BE2C (cell line): ENCODE measurements at places on chromosomes 12 and 14.

- DNase-seq: no peak
These were observed 10.5 kb downstream of the KRT2 start for GRCh38 chr12:52641468-52641867.

GRCh38 chr14:103562179-103562428 is 353 bp downstream of the BAG5 start:
- no peak for DNase-seq

GRCh38 chr12:50112456-50113218 is 601 bp downstream of the COX14 start:
- no peak for DNase-seq

- DNase-seq: no peak
These were observed 119.3 kb downstream of the BEGAIN start for GRCh38 chr14:100467939-100468338.

- DNase-seq: no peak
These were observed 19.5 kb downstream of the SERPINA3 start for GRCh38 chr14:94631536-94632304.

GRCh38 chr14:68939893-68940613 is 39.0 kb downstream of the ACTN1 start:
- peak; percentile 87 for DNase-seq

DNA sequence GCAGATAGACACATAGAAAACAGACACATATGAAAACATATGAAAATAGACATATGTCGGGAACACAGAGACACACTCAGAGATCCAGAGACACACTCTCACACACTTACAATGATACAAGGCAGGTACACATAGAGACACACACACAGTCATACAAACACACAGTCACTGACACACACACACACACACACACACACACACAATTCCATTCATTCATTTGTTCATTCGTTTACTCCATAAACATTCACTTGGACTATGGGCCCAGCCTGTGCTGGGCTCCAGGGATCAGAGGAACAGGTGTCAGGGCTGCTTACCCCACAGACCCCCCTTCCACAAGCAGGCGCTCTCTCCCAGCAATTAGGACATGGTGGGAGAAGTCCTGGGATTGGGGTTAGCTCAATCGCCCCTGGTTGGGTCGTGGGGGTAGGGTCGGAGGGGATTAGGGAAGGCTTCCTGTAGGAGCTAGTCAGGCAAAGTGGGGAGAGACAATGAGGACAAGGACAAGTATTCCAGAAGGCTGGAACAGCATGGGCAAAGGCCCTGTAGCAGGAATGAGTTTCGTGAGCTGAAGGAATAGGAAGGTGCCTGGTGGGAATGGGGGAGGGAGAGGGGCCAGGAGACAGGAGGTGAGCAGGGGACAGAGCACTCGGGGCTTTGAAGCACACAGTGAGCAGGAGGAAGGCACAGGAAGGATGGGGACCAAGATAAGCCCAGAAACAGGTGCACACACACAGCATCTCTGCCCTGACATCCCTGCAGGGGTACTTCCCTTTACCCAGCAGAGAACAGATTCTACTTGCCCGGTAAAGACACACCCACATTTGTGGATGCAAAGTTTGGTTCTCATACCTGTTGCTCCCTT is 6.5 kb downstream of the RASAL1 start:
- DNase-seq: no peak

- DNase-seq: no peak
These were observed 111.9 kb downstream of the NTS start for GRCh38 chr12:85985996-85986395.

GRCh38 chr14:103500148-103500990 is 22.3 kb downstream of the CKB start:
- DNase-seq: peak; percentile 92

DNA sequence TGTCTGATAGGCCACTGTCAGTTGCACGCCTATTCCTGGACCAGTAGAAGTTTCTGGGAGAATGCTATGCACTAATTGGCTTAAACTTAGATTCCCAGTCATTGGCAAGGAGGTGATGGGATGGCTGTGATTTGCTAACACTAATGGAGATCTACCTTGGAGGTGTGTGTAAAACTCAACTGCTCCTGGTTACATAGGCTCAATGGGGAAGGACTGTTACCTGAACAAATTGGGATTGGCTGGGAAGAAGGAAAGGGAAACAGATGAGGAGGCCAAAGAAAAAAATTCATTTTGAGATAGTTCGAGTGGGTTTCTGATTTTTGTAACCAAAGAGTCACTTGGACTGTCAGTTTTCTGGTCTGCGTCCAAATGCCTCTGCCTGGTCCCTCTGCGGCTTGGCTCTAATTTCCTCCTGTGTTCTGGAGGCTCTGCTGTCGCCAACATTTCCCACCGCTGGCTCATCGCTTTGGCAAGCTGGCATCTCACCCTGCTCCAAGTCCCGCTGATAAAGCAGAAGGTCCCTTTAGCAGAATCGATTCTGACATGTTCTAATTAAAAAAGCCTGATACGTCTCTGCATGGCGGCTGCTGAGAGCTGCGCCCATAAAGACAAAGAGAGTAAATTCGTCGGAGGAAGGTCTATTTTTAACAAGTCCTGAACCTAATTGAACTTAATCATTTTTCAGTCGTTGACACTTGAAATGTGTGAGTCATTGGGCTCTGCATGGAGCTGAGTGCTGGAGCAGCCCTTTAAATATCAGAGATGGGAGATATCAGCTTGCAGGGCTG is 2.0 kb upstream of the CCDC63 start:
- DNase-seq: peak; percentile 35

DNA sequence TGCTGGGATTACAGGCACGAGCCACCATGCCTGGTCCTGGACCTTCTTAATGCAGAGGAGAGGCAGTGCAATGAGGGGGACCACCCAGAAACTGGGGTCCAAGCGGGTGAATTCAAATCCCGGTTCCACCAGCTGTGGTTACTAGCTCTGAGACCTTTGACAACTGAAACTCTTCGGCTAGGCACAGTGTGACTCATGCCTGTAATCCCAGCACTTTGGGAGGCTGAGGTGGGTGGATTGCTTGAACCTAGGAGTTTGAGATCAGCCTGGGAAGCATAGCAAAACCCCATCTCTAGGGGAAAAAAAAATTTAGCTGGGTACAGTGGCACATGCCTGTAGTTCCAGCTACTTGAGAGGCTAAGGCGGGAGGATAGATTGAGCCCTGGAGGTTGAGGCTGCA is 5.0 kb upstream of the CD4 start:
- DNase-seq: no peak

DNA sequence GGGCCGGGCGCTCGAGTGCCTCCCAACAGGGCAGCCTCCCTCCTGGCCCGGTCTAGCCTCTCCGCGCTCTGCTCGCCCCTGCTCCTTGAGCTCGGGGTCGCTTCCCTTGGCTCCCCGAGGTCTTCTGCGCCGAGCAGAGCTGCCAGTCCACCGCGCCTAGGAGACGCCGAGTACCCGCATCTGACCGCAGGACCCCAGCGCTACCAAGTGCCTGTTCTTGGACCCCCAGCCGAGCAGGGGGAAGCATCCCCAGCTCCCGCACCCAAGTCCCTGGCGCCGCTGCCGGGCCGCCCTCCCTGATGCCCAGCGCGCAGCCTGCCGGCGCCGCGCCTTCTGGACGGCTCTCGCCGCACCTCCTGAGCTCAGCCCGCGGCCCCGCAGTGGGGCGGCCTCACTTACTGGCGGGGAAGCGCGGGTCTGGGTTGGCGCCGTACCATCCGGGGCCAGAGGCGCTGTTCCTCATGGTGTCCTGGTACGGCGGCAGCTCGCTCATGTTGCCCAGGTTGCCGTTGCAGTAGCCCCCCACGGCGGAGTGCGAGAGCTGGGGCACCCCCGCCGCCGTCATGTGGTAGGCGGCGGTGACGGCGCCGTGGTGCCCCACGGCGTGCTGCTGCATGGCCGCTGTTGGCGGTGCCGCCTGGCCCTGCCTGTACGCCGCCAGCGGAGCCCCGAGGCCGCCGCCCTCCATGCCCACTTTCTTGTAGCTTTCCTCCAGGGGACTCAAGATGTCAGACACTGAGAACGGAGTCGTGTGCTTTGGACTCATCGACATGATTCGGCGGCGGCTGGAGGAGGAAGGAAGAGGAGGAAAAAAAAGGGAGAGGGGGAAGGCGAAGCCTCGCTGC is 1.2 kb downstream of the NKX2-1 start:
- DNase-seq: no peak

- DNase-seq: no peak
These were observed 15.6 kb downstream of the PEX5 start for GRCh38 chr12:7205091-7205490.

DNA sequence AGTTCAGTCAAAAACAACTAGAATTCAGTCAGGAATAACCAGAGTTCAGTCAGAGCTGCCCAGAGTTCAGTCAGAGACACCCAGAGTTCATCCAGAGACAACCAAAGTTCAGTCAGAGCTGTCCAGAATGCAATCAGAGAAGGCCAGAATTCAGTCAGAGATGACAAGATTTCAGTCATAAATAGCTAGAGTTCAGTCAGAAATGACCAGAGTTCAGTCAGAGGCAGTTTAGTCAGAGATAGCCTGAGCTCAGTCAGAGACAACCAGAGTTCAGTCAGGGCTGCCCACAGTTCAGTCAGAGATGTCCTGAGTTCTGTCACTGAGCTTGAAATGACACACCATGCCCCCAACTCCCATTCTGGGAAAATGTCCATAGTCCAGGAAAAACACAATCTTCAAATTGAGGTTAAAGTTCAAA is 1102.8 kb downstream of the BCL11B start:
- DNase-seq: no peak

GRCh38 chr12:104866291-104866690 is 91.8 kb downstream of the SLC41A2 start:
- DNase-seq: no peak
